ENCODE measurements at places on chromosomes 11 and 22.
A peak's percentile ranks its signal among the peaks of the same experiment; 100 is the strongest.

GRCh38 chr11:72300268-72300667 is 56.3 kb upstream of the PHOX2A start:
- no peak for DNase-seq

DNA sequence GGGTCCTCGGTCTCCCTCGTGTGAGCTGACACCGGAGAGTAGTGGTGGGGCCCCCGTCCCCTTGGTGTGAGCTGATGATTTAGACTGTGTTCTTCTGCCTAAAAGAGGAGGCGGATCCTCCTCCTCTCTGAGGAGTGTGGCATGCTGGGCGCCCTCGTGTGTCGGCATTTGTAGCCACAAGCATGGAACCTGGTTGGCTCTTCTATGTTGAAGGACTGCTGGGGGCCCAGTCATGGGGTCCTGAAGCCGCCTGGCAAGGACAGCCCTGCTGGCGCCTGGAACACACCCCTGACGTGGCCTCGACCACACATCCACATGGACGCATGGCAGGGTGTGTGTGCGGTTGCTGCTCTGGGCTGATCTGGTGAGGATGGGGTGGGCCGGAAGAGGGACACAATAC is 50.2 kb downstream of the AP2A2 start:
- DNase-seq = no peak

DNA sequence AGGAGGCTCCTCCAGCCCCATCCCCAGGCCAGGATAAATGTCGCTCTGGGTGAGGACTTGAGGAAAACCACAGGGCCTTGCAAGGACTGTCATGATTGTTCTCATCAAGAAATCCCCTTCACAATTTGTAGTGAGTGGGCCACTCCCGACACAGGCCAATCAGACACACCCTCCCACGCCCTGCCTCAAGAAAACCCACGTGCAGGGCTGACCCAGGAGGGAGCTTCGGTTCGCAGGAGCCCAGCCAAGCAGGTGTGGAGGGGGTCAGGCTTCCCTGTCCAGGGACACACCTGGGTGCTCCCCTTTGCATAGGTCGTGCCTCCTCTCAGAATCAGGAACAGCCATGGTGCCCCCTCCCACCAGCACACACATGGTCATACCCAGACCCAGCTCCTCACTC is 43.2 kb downstream of the SHANK2 start:
- DNase-seq = no peak

DNA sequence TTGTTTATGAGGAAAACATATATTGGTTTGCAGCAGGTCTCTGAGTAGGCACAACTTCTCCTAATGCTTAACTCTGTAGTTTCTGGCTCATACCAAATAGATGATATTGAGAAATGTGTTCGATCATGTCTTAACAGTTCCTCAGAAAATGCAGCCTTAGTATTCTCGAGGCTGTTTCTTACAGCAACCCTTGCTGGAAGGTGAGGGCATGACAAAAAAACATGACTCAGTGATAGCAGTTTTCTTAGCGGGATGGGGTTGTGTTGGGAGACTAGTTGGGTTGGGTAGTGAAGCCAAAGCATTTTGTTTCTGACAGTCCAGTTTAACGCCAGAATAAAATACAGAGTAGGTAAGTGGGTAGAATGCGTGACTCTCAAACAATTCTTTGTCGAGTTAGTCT is 94.7 kb upstream of the PARVA start:
- no peak for DNase-seq

GRCh38 chr11:96050435-96051182 is 126.7 kb upstream of the MTMR2 start:
- peak; percentile 26 for DNase-seq

GRCh38 chr11:35639591-35640179 is 21.4 kb downstream of the FJX1 start:
- no peak for DNase-seq

DNA sequence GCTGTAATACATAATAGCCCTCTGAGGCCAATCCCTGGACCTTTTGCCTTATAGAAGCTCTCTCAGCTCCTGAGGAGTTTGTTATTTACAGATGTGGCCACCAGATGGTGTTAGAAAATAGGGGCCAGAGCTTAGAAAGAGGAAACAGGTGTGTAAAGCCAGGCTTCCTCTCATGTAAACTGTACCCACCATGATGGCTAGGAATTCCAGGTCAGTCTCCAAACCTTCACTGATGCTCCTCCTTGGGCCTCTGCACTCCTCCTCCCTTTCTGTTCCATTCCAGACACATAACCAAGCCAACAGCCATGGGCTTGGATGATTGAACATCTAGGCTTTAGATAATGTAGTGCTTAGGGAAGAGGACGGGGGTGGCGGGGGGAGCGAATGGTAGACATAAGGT is 39.7 kb downstream of the USP35 start:
- peak; percentile 50 for DNase-seq

DNA sequence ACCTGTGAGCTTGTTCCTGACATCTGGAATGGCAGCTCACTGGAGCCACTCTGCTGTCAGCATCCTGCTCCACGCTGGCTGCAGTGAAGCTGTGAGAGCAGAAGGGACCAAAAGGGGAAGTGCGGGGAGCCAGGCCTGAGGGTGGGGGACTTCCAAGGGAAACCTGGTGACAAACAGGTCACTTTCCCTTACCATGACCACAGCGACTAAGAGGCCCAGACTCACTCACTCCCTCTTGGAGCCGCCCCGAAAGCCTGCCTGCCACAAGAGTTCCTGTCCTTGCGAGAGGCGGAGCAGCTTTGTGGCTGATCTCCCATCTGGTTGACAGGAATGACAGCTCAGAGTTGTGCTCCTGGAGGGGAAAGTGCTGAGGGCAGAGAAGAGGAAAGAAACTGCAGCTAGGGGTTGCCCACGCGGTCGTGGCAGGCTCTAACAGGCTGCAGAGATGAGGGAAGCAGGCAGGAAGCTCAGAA is 183.8 kb upstream of the NTM start:
- no peak for DNase-seq

- DNase-seq = peak; percentile 42
Observed at GRCh38 chr11:7341551-7341950, 89.8 kb downstream of the SYT9 start.

GRCh38 chr11:33040033-33040861 is 875 bp downstream of the TCP11L1 start:
- DNase-seq = no peak

DNA sequence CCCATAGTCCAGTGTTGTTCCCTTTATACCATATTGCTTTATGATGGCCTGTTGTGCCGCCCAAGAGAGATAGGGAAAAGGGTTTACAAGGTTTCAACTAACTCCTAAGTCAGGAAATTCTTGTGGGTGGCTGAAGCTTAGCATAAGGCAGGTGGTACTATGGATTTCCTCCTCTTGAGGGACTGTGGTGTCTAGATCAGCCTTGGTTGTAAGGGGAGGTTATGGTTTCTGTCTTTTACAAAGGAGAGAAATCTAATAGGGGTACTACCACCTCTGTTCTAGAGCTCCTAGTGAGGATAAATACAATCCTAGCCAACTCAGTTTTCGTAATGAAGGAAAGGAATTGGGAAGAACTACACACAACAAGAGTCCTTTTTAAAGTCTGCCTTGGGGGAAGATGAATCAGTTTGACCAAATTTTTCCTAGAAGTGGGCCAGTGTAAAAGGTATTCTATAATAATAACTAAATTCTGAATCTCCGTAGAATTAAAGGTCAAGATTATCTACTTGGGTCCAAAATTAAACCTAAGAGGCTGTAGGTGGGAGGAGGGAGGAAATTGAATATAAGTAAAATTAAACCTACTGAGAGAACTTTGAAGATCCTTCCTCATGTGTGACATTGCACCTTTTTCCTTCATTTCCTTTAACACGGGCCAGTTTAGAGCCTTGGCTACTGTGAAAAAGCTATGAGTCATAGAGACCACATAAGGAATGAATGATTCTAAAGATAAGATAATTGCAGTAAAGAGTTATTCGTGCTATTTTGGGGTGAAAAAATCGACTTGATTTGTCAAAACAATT is 17.2 kb downstream of the DLAT start:
- DNase-seq = peak; percentile 57

DNA sequence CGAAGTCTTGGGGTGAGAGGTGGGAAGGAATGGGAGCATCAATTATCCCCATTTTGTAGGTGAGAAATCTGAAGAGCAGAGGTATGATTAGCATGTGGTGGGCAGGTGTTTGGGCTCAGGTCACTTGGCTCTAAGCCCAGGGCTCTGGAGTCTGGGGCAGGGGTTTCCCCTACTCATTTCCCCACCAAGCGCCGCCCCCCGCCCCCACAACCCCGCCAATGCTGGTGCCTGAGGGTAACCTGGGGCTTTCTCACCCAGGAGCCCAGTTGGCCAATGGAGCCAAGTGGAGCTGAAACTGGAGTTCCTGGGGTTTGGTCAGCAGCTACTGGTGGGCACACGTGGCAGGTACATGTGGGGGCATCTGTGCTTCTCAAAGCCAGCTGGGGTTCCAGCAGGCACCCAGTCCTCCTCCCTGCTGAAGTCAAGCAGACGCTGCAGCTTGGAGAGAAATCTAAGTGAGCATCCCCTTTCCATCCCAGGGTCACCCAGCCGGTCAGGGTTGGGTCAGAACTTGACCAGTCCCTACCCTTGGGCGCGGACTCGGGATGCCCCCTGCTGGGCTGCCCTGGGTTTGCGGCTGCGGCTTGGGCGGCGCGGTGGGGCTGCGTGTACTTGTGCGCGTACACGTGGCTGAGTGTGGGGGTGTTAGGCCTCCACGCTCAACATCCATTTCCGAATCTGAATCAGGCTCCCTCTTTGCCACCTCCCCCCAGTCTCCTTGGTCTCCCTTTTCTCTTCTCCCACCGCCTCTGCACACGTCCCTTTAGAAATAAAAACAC is 1.7 kb upstream of the CHRM1 start:
- peak; percentile 13 for DNase-seq

DNA sequence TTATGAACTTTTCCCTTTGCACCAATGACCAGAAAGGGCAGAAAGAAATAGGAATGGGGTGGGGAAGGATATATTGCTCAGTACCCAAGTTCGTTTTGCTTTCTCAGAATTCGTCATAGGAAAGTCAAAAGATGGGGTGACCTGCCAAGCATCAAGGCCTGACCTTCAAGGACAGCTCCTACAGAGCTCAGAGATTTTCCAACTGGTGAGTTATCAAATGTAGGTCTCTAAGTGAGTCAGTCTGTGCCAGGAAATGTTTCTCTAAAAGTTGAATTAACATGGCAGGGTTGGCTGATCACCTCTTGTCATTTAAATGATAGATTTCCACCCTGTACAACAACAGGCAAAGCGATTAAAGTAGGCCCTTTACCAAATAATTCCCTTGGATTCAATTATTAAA is 307.2 kb downstream of the CADM1 start:
- DNase-seq = no peak

DNA sequence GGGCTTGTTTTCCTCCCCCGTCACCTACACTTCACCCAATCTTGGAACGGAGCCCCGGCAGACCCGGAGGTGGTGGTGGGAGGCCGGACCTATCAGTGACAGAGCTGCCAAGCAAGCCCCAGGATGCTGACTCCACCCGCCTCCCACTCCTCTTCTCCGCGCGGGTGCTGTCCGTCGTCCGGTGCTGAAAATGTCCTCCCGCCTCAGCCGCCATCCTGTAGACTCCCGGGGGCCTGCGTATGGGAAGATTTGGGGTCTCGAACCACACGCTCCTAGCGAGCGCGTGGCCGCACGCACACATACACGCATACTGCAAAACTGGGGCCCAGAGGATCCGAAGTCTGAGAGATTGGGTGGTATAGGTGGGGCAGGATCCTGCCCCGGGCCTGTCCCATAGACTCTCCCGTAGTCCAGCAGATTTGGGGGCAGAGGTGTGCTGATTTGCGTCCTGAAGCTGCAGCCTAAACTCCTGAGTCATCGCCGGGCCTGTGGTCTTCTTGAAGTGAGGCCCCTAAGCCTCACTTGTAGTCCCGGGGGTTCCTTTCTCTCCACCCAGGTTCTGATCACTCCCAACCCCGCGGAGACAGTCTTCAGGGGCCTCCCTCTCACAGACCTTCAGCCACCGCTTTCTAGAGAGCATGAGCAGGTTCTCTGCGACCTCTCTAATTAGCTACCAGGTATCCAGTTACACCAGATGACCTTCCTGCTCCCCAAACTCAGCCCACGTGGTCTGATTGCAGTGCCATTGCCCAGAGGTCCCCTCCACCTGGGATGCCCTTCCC is 796 bp upstream of the YIF1A start:
- no peak for DNase-seq

DNA sequence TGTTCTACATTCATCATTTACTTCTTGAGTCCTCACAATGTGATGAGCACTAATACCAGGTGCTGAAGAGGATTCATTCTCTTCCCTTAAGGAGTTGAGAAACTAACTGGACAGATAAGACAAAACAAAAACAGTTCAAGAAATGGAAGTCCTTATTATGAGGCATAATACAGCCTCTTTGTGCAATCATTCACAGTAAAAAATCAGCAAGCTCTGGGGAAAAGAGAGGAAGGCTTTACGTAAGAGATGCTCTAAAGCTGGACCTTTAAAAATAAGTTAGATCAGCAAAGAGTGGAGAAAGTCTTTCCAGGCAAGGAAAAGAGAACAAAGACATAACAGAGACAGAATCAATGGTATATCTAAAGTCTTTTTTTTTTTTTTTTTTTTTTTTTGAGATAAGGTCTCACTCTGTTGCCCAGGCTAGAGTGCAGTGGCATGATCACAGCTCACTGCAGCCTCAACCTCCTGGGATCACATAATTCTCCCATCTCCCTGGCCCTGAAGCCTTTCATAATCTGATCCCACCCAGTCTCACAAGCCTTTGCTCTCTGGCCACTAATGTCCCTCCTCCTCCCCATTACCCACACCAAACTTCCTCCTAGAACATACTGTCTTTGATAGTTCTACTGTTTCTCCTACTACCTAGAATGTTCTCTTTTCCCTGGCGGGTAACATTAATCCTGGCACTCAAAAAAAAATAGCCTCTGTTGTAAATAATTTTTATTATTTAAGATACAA is 40.9 kb downstream of the MRTFA start:
- DNase-seq = no peak
